Right atrium auricular region (tissue), 2 donors: ENCODE measurements at places on chromosomes 3 and 15.

GRCh38 chr3:112512320-112512719 is 13.0 kb upstream of the BTLA start:
- H3K27ac ChIP-seq: no peak overlapping the region
- no peaks in the 10 kb centered on the region for H3K27me3 ChIP-seq
- no peak for DNase-seq
- H3K4me1 ChIP-seq: no peaks in the 10 kb centered on the region
- no peak overlapping the region for H3K4me3 ChIP-seq

DNA sequence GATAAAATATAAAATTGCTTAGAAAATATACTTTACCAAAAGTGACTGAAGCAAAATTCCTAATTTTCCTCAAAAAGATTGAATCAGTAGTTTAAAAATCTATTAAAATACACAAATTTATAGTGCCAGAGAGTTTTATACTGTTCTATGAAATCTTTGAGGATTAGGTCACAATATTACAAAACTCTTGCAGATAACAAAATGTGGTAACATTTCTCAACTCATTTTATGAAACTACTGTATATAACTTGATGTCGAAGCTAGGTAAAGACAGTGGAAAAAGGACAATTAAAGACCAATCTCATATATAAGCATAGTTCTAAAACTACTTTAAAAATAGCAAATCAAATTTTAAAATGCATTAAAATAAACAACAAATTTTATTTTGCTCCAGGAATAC is 15.9 kb downstream of the VEPH1 start:
- H3K27ac ChIP-seq: no peak overlapping the region
- no peaks in the 10 kb centered on the region for H3K27me3 ChIP-seq
- no peaks in the 10 kb centered on the region for H3K4me1 ChIP-seq
- no peak overlapping the region for H3K4me3 ChIP-seq
- no peaks in the 10 kb centered on the region for H3K36me3 ChIP-seq

DNA sequence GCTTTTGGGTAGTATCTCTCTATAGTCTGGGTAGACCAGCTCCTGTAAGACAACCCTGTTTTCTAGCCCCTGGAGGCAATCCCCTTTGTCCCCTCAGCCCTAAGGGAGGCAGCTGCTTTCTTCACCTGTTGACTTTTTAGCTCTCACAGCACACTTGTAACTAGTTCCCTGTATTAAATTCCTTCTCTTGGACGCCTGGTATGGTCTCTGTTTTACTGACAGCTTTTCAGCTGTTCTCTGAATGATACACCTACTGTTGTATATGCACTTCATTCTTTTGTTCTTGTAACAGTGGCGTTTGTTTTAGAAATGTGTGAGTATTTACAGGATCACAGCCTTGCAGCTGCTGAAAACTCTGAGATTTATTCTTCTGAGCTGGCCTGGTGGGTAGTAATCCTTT is 413.0 kb upstream of the RBMS3 start:
- DNase-seq: no peak
- no peak overlapping the region for H3K4me3 ChIP-seq
- no peaks in the 10 kb centered on the region for H3K27me3 ChIP-seq
- no peaks in the 10 kb centered on the region for H3K4me1 ChIP-seq
- no peaks in the 10 kb centered on the region for H3K36me3 ChIP-seq

DNA sequence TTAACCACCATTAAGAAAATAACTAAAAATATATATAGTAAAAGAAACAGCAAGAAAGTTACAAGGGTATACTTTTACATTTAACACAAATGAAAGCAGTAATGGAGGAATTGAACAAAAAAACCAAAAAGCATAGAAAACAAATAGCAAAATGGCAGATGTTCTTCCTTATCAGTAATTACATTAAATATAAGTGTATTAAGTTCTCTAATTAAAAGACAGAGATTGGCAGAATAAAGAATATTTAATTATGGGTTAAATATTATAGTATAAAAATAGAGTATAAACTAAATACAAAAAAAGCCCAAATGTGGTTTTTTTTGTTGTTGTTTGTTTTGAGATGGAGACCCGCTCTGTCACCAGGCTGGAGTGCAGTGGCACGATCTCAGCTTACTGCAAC is 20.5 kb downstream of the EHHADH start:
- peaks cover 12% of the 10 kb centered on the region for H3K36me3 ChIP-seq
- DNase-seq: no peak
- H3K27ac ChIP-seq: no peak overlapping the region
- H3K4me1 ChIP-seq: no peaks in the 10 kb centered on the region
- no peak overlapping the region for H3K4me3 ChIP-seq

- no peaks in the 10 kb centered on the region for H3K36me3 ChIP-seq
- no peak overlapping the region for H3K4me3 ChIP-seq
- DNase-seq: no peak
- no peak overlapping the region for H3K27ac ChIP-seq
Observed at GRCh38 chr3:119156868-119157267, 10.9 kb downstream of the TEX55 start.

- H3K36me3 ChIP-seq: no peaks in the 10 kb centered on the region
- no peak overlapping the region for H3K27ac ChIP-seq
- no peaks in the 10 kb centered on the region for H3K4me1 ChIP-seq
- H3K4me3 ChIP-seq: no peak overlapping the region
- DNase-seq: no peak
- H3K27me3 ChIP-seq: no peaks in the 10 kb centered on the region
Observed at GRCh38 chr15:93608643-93609148, 519.7 kb upstream of the RGMA start.

- no peak for DNase-seq
- peaks cover 94% of the 10 kb centered on the region for H3K27me3 ChIP-seq
- no peak overlapping the region for H3K27ac ChIP-seq
- H3K4me1 ChIP-seq: peaks cover 58% of the 10 kb centered on the region
- no peak overlapping the region for H3K4me3 ChIP-seq
Observed at GRCh38 chr3:138942271-138942670, 4.7 kb downstream of the FOXL2 start.

DNA sequence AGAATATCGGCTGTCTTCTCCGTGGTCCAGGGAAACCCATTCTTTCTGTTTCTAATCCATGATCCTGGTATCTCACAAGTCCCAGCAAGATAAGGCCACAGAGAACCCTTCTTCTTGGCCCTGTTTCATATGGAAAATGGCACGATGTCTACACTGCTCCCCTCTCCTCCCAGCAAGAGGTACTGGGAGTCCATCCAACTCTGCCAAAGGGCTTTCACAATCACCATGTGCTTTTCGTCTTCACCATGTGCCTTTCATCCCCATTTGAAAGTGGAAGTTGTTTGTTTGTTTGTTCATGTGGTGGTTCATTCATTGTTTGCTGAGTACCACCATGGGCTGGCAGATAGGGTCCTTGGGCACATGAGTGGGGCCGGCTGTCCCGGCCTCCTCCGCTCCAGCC is 5.5 kb downstream of the ITIH3 start:
- DNase-seq: no peak
- no peaks in the 10 kb centered on the region for H3K27me3 ChIP-seq
- H3K27ac ChIP-seq: no peak overlapping the region

GRCh38 chr3:183907911-183908331 is 23.2 kb upstream of the PARL start:
- H3K27ac ChIP-seq: no peak overlapping the region
- H3K36me3 ChIP-seq: no peaks in the 10 kb centered on the region
- no peaks in the 10 kb centered on the region for H3K4me1 ChIP-seq
